ENCODE measurements at places on chromosomes 4 and X.
A peak's percentile ranks its signal among the peaks of the same experiment; 100 is the strongest.

- no peaks in the 10 kb centered on the region for H3K4me1 ChIP-seq
- no peak for DNase-seq
- no peaks in the 10 kb centered on the region for H3K27me3 ChIP-seq
- H3K4me3 ChIP-seq: no peak overlapping the region
- no peak overlapping the region for H3K27ac ChIP-seq
- no peaks in the 10 kb centered on the region for H3K36me3 ChIP-seq
These were observed 951.1 kb downstream of the FAT4 start for GRCh38 chr4:126265888-126266287.

GRCh38 chr4:13092702-13093101 lies 391.4 kb downstream of the RAB28 start:
- no peaks in the 10 kb centered on the region for H3K27me3 ChIP-seq
- peaks cover 4% of the 10 kb centered on the region for H3K4me1 ChIP-seq
- H3K36me3 ChIP-seq: no peaks in the 10 kb centered on the region
- DNase-seq: no peak
- no peak overlapping the region for H3K27ac ChIP-seq
- no peak overlapping the region for H3K4me3 ChIP-seq

- H3K27me3 ChIP-seq: no peaks in the 10 kb centered on the region
- DNase-seq: no peak
- H3K36me3 ChIP-seq: no peaks in the 10 kb centered on the region
- H3K4me3 ChIP-seq: no peak overlapping the region
- no peaks in the 10 kb centered on the region for H3K4me1 ChIP-seq
These were observed 485.7 kb upstream of the HS3ST1 start for GRCh38 chr4:11914406-11914805.

DNA sequence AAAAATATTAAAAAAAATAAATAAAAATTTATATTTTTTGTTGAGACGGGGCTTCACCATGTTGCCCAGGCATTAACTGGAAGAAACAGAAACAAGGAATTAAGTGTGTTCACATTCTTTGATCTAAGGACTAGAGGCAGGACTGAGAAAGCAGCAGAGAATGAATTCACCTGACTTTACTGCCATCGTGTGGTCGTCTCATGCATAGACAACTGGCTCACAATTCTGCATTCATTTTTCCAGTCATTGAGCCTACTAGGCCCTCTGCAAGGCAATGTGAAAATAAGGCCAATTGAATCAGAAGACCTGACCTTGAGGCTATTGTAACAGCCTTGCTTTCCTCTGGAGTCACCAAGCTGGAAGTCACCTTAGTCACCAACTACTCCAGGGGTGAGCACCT lies 37.4 kb downstream of the LHFPL1 start:
- no peak for DNase-seq
- H3K36me3 ChIP-seq: no peaks in the 10 kb centered on the region
- no peaks in the 10 kb centered on the region for H3K27me3 ChIP-seq
- H3K27ac ChIP-seq: no peak overlapping the region
- H3K4me1 ChIP-seq: no peaks in the 10 kb centered on the region

- no peaks in the 10 kb centered on the region for H3K36me3 ChIP-seq
- peaks cover 56% of the 10 kb centered on the region for H3K4me1 ChIP-seq
- no peak within 1 kb of the TSS for H3K27ac ChIP-seq
- no peak within 1 kb of the TSS for H3K4me3 ChIP-seq
- DNase-seq: no peak
- H3K27me3 ChIP-seq: peaks cover 89% of the 10 kb centered on the region
These were observed at the start of gene ARX for GRCh38 chrX:25015486-25016360. ARX (minus strand) TSS chrX:25015965; CDS start chrX:25015737, 228 bp downstream.

DNA sequence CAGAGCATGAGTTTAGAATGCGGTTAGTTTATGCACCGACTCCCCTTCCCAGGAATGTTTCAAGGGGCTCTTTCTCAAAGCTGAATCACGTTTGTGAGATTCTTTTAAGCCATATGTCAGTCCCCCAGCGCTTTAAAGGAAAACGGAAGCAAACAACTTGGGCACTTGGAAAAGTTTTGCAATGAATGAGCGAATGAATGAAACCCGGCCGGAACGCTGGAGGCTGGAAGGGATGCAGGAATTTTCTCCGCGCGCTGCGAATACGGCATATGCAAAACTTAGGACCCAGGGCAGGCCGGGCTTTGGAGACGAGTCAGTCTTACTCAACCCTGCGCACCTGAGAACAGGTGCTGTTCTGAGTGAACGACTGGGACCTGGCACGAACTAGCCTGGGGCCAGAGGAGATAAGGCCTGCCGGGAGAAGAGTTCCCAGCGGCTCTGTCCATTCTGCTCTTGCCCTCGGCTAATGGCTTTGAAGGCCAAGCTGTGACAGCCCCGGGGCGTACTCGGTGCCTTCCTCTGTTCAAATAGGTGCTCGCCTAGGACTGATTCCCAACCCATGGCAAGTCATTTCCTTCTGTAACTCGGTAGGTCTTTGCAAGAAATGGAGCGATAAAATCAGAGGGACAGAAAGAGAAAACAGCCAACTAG lies 743 bp upstream of the NRK start:
- no peaks in the 10 kb centered on the region for H3K4me1 ChIP-seq
- H3K4me3 ChIP-seq: peak overlapping the region; percentile 32
- H3K27me3 ChIP-seq: peaks cover 48% of the 10 kb centered on the region
- peak; percentile 55 for DNase-seq
- H3K27ac ChIP-seq: no peak overlapping the region

DNA sequence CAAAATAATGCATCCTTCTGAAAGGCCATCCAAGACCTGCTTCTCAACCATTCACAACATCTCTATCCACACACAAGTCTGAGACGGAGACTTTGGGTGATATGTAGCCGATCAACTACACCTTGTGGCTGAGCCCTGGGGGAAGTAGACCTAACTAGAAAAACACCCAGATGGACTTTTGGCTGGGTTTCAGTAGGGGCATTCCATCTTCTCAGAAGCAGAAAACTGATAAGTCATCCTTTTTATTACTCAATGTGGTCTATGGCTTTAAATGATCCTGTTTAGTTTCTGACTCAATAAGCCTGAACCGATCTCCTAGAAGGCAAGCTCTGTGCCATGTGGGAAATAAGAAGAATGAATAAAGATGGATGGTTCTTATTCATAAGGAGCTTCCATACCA lies 82.5 kb upstream of the AFF2 start:
- no peaks in the 10 kb centered on the region for H3K27me3 ChIP-seq
- no peak overlapping the region for H3K27ac ChIP-seq
- no peaks in the 10 kb centered on the region for H3K36me3 ChIP-seq
- DNase-seq: no peak
- H3K4me1 ChIP-seq: no peaks in the 10 kb centered on the region

GRCh38 chr4:15198070-15198727 lies 195.9 kb downstream of the CPEB2 start:
- H3K27ac ChIP-seq: no peak overlapping the region
- H3K4me3 ChIP-seq: no peak overlapping the region
- DNase-seq: no peak
- no peaks in the 10 kb centered on the region for H3K36me3 ChIP-seq

- no peak for DNase-seq
- no peak overlapping the region for H3K27ac ChIP-seq
- no peak overlapping the region for H3K4me3 ChIP-seq
- no peaks in the 10 kb centered on the region for H3K4me1 ChIP-seq
These were observed 36.1 kb downstream of the GRXCR1 start for GRCh38 chr4:42928582-42928981.

DNA sequence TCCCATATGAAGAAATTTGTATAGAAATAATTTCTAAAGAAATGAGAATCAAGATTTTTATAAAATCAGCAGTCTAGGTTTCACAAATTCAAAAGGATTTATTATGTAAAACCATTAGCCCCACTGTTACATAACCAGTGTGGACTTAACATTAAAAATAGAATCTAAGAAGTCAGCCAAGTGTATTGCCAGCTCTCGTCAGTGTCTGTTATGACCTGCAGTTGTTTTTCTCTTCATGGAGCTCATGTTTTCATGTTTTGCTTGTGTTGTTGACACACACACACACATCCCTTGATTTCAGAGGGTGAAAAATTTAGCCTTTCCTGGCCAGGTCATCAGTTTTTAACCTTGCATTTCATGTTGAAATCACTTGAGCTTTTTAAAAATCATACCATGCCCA lies 39.5 kb downstream of the USP38 start:
- H3K27ac ChIP-seq: no peak overlapping the region
- DNase-seq: no peak
- peaks cover 9% of the 10 kb centered on the region for H3K36me3 ChIP-seq
- H3K4me3 ChIP-seq: no peak overlapping the region
- no peaks in the 10 kb centered on the region for H3K27me3 ChIP-seq

DNA sequence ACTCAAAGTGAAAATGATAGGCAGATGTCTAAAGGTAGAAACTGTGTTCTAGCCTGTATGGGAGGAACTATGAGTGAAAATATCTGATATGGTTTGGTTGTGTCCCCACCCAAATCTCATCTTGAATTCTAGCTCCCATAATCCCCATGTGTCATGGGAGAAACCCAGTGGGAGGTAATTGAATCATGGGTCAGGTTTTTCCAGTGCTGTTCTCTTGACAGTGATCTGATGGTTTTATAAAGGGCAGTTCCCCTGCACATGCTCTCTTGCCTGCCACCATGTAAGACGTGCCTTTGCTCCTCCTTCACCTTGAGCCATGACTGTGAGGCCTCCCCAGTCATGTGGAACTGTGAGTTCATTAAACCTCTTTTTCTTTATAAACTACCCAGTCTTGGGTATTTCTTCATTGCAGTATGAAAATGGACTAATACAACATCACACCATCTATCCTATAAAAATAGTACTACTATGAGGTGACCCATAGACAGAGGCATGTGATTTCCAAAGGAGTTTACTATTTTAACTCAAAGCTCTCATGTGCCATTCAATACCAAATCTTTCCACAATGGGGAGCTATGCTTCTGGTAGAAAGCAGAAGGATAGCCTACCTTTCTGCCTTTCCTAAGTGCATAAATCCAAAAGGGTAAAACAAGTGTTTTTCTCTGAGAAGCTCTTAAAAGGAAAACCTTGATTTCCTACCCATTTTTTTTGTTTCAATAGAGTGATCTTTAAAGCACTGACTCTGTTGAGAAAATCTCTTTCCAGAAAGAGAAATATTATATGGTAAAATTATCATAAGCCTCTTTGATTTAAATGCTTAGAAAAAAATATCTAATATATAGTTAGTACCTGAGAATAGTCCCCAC lies 38.8 kb downstream of the SEC31A start:
- no peak for DNase-seq
- H3K4me3 ChIP-seq: no peak overlapping the region
- no peak overlapping the region for H3K27ac ChIP-seq

- no peaks in the 10 kb centered on the region for H3K36me3 ChIP-seq
- no peaks in the 10 kb centered on the region for H3K27me3 ChIP-seq
- no peak overlapping the region for H3K27ac ChIP-seq
- no peaks in the 10 kb centered on the region for H3K4me1 ChIP-seq
- H3K4me3 ChIP-seq: no peak overlapping the region
- DNase-seq: no peak
These were observed 195.4 kb downstream of the SHOX start for GRCh38 chrX:825991-826390.

- peaks cover 8% of the 10 kb centered on the region for H3K4me1 ChIP-seq
- H3K4me3 ChIP-seq: no peak overlapping the region
- DNase-seq: no peak
- H3K36me3 ChIP-seq: peaks cover 23% of the 10 kb centered on the region
- H3K27me3 ChIP-seq: no peaks in the 10 kb centered on the region
- peak overlapping the region; percentile 29 for H3K27ac ChIP-seq
These were observed 5.0 kb downstream of the P2RY10 start for GRCh38 chrX:78950009-78950835.

- no peaks in the 10 kb centered on the region for H3K36me3 ChIP-seq
- no peaks in the 10 kb centered on the region for H3K27me3 ChIP-seq
These were observed 45.6 kb downstream of the FHL1 start for GRCh38 chrX:136192839-136193414.

DNA sequence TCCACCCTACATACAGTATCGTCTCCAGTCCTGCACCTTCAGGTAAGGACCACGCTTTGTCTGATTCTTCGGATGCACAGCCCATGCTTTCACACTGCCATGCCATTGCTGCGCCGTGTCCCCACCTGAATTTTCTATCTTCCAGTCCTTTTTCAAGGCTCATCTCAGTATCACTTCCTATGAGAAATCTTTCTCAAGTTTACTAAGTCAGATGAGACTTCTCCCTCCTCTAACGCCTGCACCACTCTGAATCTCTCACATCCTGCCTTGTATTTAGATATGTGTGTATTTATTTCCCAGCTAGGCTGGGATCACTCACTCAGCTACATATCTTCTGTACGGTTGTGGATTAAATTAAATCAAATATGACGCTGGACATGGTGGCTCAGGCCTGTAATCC lies 116.8 kb downstream of the SMIM20 start:
- H3K4me1 ChIP-seq: no peaks in the 10 kb centered on the region
- no peak overlapping the region for H3K4me3 ChIP-seq
- peaks cover 12% of the 10 kb centered on the region for H3K27me3 ChIP-seq
- DNase-seq: no peak
- H3K27ac ChIP-seq: no peak overlapping the region
- no peaks in the 10 kb centered on the region for H3K36me3 ChIP-seq

DNA sequence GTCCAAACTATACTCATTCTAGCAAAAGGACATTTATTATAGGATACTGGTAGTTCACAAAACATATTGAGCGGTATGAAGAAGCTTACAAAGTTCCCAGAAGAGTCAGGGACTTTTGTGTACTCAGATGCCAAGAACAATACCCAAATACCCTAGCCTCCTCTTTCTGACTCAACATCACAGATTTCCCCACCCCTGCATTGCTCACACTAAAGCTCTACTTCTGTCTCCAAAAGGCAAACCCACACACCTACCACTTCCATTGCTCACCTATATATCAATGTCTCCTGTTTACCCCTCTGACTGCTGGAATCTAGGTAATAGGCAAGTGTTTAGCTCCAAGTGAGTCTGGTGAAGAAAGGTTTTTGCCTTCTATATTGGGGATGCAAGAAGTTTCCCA lies 100.7 kb upstream of the HCCS start:
- no peak overlapping the region for H3K4me3 ChIP-seq
- DNase-seq: no peak
- H3K27ac ChIP-seq: no peak overlapping the region
- no peaks in the 10 kb centered on the region for H3K27me3 ChIP-seq
- no peaks in the 10 kb centered on the region for H3K4me1 ChIP-seq

GRCh38 chr4:76799718-76800117 lies 98.2 kb downstream of the SOWAHB start:
- H3K36me3 ChIP-seq: no peaks in the 10 kb centered on the region
- no peak for DNase-seq
- peaks cover 13% of the 10 kb centered on the region for H3K4me1 ChIP-seq
- H3K27me3 ChIP-seq: peaks cover 3% of the 10 kb centered on the region
